ENCODE measurements at places on chromosomes 13 and 19. TPM values are rescaled to one million over a fixed set of nuclear protein-coding genes. Genes with fewer than 3 reads are reported as not detected.

The ANKLE1 gene
- 0.51 TPM for total RNA-seq

DNA sequence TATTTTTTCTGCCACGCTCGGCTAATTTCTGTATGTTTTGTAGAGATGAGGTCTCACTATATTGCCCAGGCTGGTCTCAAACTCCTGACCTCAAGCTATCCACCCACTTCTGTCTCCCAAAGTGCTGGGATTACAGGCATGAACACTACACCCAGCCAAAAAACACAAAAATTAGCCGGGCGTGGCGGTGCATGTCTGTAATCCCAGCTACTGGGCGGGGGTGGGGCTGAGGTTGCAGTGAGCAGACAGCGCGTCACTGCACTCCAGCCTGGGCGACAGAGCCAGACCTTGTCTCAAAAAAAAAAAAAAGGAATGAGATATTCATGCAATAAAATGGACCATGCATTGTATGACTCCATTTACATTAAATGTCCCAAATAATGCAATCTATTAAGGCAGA lies 32.2 kb downstream of the VASP start:
- no peak for DNase-seq

DNA sequence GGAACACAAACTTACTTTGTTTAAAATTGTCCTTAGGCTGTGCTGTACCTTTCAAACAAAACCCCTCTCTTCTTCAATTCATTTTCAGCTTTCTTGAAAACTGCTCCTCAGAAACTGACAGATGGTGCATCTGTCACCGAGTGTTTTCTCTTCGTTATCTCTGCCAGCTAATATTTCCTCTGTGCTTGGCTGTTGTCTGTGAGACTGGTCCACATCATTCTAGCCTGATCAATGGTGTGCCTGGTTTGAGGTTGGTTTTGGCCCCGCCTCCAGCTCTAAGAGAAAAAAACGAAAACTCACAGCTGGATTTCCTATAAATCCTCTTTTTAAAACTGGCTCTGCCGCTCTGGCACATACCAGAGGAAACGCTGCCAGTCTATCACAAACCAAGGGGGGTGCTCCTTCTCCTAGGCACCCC lies 79.7 kb downstream of the STARD13 start:
- no peak for DNase-seq

- DNase-seq = no peak
Measured at GRCh38 chr13:93375491-93375890, 148.9 kb downstream of the GPC6 start.

- DNase-seq = no peak
Measured at GRCh38 chr19:35750167-35750566, 1.8 kb downstream of the LIN37 start.

DNA sequence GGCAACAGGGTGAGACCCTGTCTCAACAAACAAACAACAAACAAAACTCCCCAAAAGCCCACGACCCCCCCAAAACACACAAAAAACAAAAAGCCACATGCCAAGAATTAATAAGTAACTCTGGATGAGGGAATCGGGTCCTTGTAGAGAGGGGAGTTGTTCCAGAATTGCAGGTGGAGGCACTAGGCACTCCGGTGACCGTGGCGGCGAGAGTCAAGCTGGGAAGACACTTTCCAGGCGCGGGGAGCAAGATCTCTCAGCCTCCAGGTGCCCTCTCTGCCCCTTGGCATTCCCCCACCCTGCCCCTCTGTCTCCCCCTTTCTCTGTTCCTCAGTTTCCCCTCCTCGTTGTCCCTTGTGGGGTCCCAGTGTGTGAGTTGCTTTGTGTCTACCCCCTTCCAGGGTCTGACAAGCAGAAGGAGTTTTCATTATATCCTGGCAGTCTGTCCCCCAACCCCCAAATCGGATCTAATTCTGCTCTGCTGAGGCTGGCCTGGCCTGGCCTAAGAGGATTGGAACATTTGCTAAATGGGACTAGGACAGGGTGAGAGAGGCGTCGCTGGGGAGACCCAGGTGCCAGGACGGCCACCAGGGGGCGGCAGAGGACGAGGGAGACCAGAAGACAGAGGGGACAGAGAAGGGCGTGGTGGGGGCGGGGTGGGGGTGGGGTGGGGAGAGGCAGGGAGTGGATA lies 8.3 kb upstream of the CRX start:
- no peak for DNase-seq
